ENCODE measurements at places on chromosomes 4 and X.

- DNase-seq: peak; percentile 63
These were observed 100.5 kb upstream of the TBC1D9 start for GRCh38 chr4:140856621-140857062.

DNA sequence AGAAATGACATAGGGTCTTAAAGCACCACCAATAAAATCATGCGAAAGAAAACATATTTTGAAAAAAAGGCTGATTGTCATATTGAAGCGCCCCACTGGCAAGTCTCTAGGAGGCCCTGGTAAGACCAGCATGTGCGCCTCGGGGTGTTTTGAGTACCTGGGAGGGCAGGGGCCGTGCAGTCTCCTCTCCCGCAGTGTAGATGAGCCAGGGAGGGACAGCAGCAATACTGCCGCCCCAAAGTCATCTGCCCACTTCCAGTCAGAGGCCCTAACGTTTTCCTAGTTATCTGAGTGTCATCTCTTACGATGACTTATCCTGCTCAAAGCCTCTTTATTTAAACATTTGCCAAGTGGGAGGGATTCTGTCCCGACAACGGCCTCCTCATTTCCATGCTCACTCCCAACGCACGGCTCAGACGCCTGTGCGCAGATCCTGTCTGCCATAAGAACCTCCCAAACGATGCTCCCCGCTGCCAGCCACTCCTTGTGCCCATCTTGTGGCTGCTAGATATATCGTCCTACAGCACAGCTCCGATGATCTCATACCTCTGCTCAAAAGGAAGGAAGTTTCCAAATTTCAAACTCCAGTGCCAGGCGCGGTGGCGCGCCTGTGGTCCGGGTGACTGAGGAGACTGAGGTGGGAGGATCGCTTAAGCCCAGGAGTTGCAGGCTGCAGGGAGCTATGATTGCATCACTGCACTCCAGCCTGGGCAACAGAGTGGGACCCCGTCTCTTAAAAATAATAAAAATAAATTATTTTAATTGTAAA, 17.2 kb upstream of the SCRG1 start:
- no peak for DNase-seq

- DNase-seq: no peak
These were observed 473.5 kb upstream of the FAM241A start for GRCh38 chr4:111671756-111672155.

DNA sequence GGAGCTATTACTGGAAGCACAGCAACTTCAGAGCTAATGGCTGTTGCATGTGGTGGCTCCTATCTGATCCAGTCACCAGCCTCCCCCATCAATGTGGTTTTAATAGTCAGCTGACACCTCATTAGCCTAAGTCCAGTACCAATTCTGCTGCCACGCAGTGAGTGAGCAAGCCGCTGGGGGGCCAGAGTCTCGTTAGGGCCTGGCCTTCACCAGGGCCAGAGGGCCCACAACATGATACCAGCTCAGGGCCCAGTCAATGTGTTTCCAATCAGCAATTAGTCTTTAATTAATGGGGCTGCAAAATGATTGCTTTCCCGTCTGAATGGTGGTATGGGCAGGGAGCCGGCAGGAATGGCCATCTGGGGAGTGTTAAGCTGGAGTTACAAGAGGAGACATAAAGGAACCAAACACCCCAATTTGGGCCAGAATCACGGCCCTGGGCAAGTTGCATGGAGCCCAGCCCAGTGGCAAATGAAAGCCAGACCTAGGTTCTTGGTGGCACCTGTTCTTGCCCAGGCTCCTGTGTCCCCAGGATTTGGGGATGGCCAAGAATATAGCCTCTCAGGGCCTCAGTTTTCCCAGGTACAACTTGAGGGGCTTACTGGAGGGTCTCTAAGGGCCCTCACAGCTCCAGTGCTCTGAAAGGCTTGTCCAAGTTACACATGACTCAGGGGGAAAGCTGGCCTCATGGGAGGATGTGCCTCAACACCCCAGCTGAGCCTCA, 119.2 kb downstream of the EFNB1 start:
- no peak for DNase-seq

GRCh38 chr4:27764526-27764837, 903.8 kb downstream of the STIM2 start:
- DNase-seq: no peak

GRCh38 chrX:57156397-57157049, 19.3 kb upstream of the SPIN2A start:
- DNase-seq: peak; percentile 16

- DNase-seq: no peak
These were observed 39.5 kb downstream of the ZFYVE28 start for GRCh38 chr4:2378898-2379297.

DNA sequence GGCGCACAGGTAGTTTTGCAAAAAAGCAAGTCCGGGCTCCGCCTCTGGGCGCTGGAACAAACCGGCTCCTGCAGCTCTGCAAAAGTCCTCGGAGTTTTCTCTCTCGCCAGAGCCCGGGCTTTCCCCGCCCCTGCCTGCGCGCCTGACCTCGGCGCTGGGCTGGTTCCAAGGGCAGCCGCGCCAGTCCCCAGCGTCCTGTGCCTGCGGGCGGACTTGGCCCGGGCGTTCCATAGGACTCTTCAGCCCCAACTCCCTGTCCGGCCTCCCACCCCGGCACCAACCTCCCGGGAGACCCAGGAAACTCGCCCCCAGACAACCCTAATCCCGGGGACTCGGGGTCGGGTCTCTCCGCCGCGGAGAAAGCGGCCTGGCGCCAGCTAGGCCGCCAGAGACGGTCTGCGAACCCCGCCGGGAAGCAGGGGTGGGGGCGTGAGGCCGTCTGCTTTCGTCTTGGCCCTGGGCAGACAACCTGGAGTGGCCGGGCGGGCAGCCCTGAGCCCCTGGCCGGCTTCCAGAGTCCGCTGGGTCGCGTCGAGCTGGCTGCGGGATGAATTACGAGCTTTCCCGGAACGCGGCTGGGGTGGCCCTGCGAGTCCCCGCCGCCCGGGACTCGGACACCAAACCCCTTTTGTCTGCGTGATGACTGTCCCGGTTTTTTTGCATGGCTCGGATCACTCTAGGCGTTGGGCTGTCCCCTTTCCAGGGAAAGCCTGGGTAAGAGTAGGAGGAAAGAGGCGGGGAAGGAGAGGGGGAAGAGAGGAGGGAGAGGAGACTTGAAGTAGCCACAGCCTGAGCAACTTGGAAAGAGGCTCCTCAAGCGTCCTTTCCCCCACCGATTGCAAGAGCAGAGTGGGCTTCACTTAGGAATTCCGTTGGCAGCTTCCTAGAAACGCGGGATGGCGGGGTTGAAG, 916 bp downstream of the MXRA5 start:
- no peak for DNase-seq

- no peak for DNase-seq
These were observed 24.9 kb upstream of the OCIAD2 start for GRCh38 chr4:48931459-48931858.

DNA sequence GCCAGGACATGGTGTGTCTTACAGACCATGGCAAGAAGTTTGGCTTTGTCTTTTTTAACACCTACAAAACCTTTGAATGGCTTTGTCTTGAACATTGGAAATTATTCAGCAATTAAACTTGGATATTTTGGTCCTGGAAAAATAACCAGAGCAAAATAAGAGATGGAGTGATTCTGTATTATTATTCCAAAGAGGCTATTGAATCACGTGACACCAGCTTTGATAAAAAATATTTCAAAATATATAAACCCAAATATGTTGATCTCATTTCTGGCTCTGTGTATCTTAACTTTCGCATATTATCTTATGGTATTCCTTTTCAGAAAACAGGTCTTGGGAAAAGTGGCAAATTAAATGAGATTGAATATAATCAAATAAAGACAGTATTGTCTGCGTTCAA, 32.6 kb upstream of the GIMD1 start:
- DNase-seq: no peak

DNA sequence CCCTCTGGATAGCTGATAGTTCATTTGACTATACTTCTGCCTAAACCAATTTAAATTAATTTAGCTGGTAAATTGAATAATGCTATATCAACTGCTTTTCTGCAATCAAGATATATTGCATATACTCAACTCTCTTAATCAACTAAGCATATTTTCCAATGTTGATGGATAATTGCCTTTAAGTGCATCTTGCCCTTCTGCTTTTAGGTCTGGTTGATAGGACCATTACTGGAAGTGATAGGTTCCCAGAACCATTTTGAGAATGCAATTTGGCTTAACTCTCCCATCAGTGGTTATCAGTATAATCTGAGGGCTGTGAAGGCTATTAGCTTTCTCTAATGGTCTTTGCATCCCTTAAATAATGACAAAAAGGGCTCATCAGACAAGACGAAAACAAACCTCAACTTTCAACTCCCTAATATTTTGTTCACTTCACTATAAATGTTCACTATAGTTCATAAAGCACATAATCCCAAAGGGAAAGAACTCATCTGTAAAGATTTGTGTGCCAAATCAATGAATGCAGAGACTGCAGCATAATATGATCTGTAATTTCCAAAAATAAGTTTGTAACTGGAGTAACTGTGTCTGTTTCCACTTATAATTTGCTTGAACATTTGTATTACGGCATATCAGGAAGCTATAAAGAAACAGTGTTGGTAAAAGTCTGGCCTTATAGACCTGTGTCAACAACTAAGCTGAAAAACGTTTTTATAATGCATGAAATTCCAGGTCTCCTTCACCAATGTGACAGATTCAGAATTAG, 273.6 kb downstream of the FBXO8 start:
- no peak for DNase-seq

- DNase-seq: no peak
These were observed 196.4 kb downstream of the GALNTL6 start for GRCh38 chr4:172009446-172010230.

DNA sequence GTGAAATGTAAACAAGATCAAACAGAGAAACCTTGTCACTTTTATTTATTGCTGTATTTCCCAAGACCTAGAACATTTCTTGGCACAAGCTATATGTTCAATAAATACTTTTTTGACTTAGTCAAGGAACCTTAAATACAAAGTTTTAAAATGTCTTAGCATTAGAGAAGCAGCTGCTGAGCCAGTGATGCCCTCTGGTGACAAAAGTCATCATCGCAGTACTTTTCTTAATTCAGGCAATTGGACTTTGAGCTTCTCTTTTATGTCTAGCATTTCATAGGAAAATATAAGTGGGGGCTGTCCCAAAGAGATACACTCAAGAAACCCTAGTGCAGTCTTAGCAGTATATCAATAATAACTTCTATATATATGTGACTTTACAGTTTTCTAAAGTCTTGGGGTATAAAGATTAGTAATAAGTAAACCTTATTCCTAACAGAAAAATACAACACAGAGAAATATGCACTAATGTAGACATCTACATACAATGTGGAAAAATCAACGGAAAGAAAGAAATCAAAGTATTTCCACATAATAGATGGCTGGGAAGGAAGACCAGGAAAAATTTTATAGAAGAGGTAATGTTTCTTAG, 118.4 kb downstream of the DTHD1 start:
- no peak for DNase-seq

DNA sequence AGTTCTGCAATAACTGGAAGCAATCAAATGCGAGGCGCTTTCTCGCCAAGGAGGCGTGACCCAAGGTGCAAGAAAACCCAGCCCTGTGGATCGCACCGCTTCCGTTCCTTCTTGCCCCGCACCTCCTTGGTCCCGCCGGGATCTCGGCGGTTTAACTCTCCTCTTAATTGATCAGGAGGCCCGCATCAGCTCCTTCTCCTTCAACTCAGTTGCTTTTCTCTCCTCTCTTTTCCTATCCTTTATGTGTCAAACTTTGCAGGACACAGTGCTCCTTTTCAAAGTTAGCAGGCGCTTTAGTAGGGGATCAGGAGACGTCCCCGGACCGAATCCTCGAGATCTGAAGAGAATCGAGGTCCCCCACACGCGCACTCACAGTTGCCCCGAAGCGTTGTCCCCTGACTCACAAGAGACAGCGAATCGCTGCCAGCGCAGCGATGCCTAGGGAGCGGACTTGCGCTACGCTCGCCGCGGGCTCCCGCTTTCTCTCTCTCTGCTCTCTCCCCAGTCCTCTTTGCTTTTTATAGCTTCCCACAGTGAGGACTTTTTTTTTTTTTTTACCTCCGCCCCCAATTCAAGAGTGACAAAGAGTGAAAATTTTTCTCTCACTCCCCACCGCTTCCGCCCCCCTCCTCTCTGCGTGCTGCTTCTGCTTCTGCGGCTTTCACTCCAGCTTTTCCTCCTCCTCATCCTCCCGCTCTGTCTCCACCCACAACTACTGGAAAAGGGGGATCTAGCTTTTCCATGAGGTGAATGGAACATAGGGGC, at the start of gene DKK2:
Gene DKK2, minus strand, starts transcription at position 495 of the 765 bp plus-strand sequence. CDS start 722 bp downstream, outside the sequence.
- DNase-seq: no peak

DNA sequence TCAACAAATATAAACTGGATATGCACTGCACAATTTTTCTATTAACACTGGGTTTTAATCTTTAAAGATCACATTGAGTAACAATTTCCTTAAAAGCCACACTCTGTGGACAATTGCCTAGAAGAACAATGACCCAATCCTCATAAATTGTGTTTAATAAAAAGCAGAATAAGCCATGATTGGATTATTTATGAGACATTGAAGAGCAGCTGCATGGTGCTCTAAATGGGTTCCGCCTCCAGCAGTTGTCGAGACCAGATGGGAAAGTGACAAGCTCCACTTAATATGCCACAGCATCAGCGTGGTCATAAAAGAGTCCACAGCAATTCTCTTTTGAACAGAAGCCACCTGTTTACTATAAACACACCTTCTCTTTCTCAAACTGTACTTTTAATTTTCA, 635.2 kb upstream of the FRG1 start:
- DNase-seq: no peak
